ENCODE measurements at places on chromosomes 16 and 17. TPM values are rescaled to one million over a fixed set of nuclear protein-coding genes. Genes with fewer than 3 reads are reported as not detected.

Gene DBF4B
- total RNA-seq: 24.0 TPM

DNA sequence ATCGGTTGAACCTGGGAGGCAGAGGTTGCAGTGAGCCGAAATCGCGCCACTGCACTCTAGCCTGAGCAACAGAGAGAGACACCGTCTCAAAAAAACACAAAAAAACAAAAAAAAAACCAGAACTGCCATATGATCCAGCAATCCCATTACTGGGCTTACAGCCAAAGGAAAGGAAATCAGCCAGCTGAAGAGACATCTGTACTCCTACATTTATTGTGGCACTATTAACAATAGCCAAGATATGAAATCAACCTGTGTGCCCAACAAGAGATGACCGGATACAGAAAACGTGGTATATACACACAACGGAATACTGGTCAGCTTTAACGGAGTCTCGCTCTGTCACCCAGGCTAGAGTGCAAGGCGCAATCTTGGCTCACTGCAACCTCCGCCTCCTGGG is 14.6 kb downstream of the FANCA start:
- peaks cover 2% of the 10 kb centered on the region for H3K36me3 ChIP-seq
- H3K27me3 ChIP-seq: no peaks in the 10 kb centered on the region
- H3K4me3 ChIP-seq: no peak overlapping the region
- H3K27ac ChIP-seq: no peak overlapping the region
- DNase-seq: no peak
- no peaks in the 10 kb centered on the region for H3K4me1 ChIP-seq

DNA sequence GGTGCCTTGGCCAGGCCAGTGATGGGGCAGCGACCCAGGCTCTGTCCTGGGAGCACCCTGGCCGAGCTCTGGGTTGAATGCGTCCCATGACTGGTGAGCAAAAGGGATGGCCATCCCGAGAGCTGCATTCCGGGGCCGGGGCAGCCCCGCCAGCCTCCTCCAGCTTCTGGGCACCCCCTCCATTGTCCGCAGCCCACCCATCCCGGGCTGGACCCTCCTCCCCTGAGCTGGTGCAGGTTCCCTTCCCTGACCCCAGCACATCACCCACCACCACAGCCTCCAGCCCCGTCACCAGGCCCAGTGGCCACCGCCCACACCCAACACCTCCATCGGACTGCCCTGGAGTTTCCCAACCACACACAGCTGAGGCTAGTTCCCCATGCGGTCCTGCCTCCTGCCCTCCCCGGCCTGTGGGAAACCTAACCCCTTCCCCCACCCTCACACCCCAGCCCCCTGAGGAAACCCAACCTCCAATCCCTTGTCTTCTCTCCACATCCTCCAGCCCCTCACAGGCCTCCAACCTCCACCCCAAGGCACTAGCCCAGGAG is 16.2 kb upstream of the PVALEF start:
- H3K4me3 ChIP-seq: no peak overlapping the region
- DNase-seq: no peak
- H3K27ac ChIP-seq: no peak overlapping the region
- no peaks in the 10 kb centered on the region for H3K36me3 ChIP-seq
- H3K4me1 ChIP-seq: no peaks in the 10 kb centered on the region

DNA sequence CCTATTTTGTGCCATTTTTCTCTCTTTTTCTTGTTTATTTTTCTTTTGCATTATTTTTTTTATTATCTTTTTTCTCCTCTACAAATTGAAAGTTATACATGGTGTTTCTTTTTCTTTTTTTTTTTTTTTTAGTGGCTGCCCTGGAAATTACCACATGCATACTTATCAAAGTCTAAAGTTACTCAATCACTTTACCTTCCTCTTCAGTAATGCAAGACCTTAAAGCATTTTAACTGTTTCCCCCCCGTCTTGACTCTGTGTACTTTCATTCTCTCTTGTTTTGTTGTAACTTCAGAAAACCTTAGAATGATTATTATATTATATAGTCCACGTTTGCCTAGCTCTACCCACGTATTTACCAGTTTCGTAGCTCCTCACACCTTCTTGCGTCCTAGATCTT is 33.3 kb upstream of the SMPD3 start:
- no peak for DNase-seq
- H3K4me1 ChIP-seq: no peaks in the 10 kb centered on the region
- no peak overlapping the region for H3K4me3 ChIP-seq
- H3K27me3 ChIP-seq: no peaks in the 10 kb centered on the region
- no peaks in the 10 kb centered on the region for H3K36me3 ChIP-seq

DNA sequence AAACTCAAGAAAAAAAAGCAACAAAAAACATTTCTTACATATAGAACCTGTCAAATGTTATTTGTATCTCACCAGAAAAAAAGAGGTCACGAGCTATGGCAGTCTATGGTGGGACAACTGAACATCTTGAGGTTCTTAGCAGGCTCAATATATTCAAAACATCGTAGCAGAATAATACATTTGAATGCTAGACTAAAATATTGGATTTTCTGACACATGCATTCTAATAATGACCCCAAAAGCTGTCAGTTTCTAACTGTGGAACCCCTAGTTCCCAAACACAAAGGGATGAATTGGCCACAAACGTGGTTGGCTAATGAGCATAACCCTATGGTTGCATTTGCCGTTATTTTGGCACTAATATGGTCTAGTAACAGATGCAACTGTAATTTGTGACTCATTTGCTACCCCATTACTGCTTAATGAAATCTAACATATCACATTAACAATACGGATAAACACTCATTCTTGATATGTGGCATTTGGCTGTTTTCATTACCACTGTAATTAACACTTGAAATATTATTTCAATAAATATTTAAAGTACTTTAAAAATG is 81.2 kb downstream of the TOX3 start:
- H3K4me3 ChIP-seq: no peak overlapping the region
- H3K27me3 ChIP-seq: no peaks in the 10 kb centered on the region
- H3K36me3 ChIP-seq: no peaks in the 10 kb centered on the region
- DNase-seq: no peak

DNA sequence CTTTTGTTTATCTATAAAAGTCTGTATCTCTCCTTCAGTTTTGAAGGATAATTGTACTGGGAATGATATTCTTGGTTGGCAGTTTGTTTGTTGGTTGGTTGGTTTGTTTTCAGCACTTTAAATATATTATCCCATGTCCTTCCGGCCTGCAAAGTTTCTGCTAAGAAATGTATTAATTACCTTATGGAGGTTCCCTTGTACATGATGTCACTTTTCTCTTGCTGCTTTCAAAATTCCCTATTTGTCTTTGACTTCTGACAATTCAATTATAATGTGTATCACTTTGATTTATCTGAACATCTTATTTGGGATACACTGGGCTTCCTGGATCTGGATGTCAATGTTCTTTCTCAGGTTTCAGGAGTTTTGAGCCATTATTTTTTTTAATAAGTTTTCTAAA is 4.1 kb upstream of the KRT34 start:
- H3K27ac ChIP-seq: no peak overlapping the region
- no peak for DNase-seq
- no peaks in the 10 kb centered on the region for H3K27me3 ChIP-seq
- H3K4me3 ChIP-seq: no peak overlapping the region

GRCh38 chr16:88540346-88540977 is 29.7 kb upstream of the ZC3H18 start:
- no peaks in the 10 kb centered on the region for H3K4me1 ChIP-seq
- no peak overlapping the region for H3K27ac ChIP-seq
- no peaks in the 10 kb centered on the region for H3K36me3 ChIP-seq

- no peaks in the 10 kb centered on the region for H3K36me3 ChIP-seq
- DNase-seq: no peak
- no peaks in the 10 kb centered on the region for H3K27me3 ChIP-seq
- no peak overlapping the region for H3K4me3 ChIP-seq
Measured at GRCh38 chr16:49092704-49093103, 188.9 kb downstream of the CBLN1 start.

DNA sequence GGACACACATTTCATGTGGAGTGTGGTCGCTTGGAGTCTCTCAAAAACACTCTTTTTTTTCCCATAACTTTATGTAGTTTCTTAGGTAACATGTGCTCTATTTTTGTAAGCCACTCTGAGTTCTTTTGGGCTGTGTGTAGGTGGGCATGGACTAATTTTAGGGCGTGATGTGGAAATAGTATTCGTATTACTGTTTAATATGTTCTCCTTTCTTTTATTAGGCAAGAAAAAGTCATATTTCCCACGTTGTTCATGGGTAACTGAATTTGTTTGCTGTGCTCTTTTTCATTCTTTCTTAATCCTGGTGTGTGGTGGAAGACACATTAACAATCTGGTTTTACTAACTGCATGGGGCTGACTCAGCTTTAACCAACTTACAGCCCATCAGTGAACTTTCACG is 27.4 kb downstream of the NDEL1 start:
- no peaks in the 10 kb centered on the region for H3K27me3 ChIP-seq
- no peak for DNase-seq
- no peak overlapping the region for H3K4me3 ChIP-seq
- no peak overlapping the region for H3K27ac ChIP-seq
- H3K4me1 ChIP-seq: no peaks in the 10 kb centered on the region

Gene CD300E
- not detected for total RNA-seq

DNA sequence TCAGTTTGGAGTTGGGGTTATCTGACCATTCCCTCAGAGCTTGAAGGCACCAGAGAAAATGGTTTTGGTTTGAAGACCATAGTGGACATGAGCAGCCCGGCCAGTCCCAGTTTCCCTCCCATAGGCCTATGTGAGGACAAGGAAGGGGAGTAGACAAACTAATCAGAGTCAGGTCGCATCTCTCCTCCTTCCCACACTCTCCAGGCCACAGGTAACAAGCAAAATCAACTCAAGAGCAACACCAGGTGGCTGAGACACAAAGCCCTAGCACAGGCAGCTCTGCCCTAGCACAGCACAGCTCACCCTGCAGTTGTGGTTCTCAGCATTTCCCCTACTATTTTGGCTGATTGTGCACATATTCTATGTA is 7.2 kb downstream of the SUPT4H1 start:
- DNase-seq: no peak
- no peaks in the 10 kb centered on the region for H3K4me1 ChIP-seq

GRCh38 chr17:59465949-59466307 is 99.5 kb upstream of the DHX40 start:
- H3K4me1 ChIP-seq: no peaks in the 10 kb centered on the region
- H3K4me3 ChIP-seq: no peak overlapping the region
- H3K27ac ChIP-seq: no peak overlapping the region
- H3K36me3 ChIP-seq: no peaks in the 10 kb centered on the region

Gene NLRC3
- 0.26 TPM for total RNA-seq

Gene USH1G
- total RNA-seq: not detected

GRCh38 chr17:34843682-34844081 is 117.6 kb downstream of the CCT6B start:
- no peak overlapping the region for H3K4me3 ChIP-seq
- H3K36me3 ChIP-seq: no peaks in the 10 kb centered on the region
- no peaks in the 10 kb centered on the region for H3K4me1 ChIP-seq

Gene EVPLL
- not detected for total RNA-seq

Gene CAVIN1
- 315 TPM for total RNA-seq

DNA sequence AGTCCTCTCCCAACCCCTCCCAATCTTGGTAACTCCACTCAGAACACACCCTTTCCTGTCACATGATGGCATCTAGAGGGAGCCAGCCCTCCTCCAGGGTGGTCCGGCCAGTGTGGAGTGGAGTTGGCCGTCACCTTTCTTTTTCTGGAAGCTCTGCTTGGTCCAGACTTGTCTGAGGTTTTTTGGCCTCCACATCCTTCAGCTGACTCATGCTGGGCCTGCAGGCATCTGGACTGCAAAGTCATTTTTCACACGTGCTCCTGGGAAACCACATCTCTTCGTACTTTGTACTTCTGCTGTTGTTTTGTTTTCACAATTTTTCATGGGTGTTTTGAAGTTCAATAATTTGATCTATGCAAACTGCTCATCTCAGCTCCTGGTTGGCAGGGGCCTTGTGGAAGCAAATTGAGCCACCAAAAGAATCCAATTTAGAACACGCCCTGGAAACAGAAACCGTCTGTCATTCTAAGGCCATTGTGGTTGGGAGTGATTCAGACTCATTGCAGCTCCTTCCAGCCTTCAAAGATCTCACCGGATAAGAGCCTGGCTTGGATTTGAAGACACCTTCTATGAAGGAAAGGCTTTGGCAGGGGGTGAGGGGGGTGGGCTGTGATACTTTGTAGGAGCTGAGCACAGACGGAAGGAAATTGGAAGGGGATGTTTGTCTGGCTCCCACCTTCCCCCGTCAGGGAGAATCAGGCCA is 42.4 kb upstream of the NF1 start:
- H3K27me3 ChIP-seq: no peaks in the 10 kb centered on the region
- no peak overlapping the region for H3K27ac ChIP-seq
- H3K36me3 ChIP-seq: no peaks in the 10 kb centered on the region

DNA sequence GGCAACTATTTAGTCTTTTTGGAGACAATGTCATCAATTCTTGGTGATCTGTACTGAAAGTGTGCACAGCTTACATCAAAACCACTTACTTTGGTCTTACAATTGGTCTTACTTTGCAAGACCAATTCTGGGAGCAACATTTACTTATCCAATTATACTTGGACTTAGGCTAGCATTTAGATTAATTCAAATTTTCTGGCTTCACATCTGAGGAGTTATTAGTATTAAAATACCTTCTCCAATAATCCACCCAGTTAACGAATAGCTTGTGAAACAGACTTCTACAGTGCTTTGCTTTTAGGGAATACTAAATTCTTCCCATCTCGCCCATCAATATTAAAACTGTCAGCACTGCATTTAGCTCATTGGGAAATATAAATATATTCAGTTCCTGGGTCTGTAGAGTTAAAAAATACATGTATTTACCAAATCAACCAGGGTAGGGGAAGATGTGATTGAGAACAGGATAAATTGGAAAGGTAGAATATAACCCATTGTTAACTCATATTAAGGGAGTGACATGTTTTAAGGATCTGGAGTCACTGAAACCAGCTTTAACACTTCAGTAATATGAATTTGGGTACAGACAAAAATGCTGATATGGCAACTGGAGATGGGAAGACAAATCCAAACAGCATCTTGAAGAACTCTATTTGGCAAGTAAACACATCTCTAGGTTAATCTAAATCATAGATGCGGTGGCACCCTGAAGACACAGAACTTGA is 9.2 kb upstream of the VEZF1 start:
- no peak overlapping the region for H3K27ac ChIP-seq
- no peak overlapping the region for H3K4me3 ChIP-seq
- H3K4me1 ChIP-seq: peaks cover 79% of the 10 kb centered on the region
- peaks cover 52% of the 10 kb centered on the region for H3K36me3 ChIP-seq
- H3K27me3 ChIP-seq: no peaks in the 10 kb centered on the region
- no peak for DNase-seq

DNA sequence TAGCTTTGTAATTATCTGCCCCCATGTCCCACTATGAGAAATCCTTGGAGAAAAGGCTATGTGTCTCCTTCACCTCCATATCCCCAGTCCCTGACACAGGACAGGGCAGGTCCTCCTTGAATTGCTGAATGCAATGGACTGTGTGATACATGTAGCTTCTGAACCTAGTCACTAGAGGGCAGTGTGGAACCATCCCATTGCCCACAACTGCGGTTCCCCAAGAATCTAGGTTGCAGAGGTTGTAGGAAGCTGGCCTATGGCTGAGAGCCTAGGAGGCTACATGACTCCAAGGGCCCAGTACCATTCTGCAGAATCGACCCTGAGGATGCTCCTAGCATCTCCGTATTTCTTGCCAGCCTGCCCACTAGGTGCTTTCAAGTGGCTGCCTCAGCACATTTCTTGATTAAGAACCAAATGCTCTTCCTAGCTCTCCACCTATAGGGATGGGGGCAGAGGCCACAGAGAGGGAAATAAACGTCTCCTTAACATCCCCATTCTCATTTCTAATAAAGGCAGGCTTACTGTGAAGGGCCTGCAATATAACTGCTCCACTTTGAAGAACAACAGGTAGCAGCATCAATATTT is 394.0 kb downstream of the CA10 start:
- H3K27me3 ChIP-seq: no peaks in the 10 kb centered on the region
- peak; percentile 55 for DNase-seq
- no peaks in the 10 kb centered on the region for H3K36me3 ChIP-seq
- no peak overlapping the region for H3K27ac ChIP-seq
- H3K4me1 ChIP-seq: no peaks in the 10 kb centered on the region

Measured in Panc1 (cell line).